ENCODE measurements at places on chromosomes 2 and 18. TPM values are rescaled to one million over a fixed set of nuclear protein-coding genes. Genes with fewer than 3 reads are reported as not detected.
A peak's percentile ranks its signal among the peaks of the same experiment; 100 is the strongest.

The UGT1A8 gene
- total RNA-seq: not detected

GRCh38 chr2:100105678-100106054 is 36.7 kb downstream of the AFF3 start:
- H3K4me3 ChIP-seq: no peak overlapping the region
- no peak overlapping the region for H3K27ac ChIP-seq
- no peaks in the 10 kb centered on the region for H3K36me3 ChIP-seq
- no peak for DNase-seq
- no peaks in the 10 kb centered on the region for H3K27me3 ChIP-seq
- H3K4me1 ChIP-seq: peaks cover 5% of the 10 kb centered on the region

DNA sequence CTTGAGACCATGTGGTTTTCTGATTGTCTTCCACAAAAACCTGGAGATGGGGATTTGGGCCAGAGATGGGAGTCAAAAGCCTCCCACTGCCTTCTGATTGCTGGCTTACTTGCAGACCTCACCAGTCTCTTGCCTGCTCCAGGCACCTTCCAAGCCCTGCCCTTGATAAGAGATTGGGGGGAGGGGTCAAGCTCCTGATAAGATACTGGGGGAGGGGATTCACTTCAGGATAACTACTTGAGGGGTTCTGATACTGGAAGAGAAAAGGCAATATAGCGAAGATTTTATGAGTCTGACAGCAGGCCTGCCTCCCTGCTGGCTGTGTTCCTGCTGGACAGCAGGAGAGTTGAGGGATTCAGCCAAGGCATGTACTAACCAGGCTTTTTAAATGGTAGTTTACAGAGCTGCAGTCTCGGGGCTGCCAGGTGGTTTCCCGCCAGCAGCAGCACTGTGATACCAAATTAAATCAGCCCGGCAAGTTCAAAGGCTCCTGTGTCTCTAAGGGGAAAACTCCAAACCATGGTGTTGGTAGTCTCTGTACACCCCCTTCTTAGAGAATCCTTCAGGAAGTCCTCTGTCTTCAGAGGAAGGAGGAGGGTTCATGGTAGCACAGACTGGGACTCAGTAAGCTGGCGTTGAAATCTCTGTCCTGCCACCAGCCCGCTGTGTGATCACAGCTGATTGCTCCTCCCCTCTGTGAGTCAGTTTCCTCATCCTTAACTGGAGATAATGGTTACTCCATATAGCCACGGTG is 58.3 kb downstream of the FBXO36 start:
- no peak overlapping the region for H3K27ac ChIP-seq
- H3K4me3 ChIP-seq: no peak overlapping the region
- H3K36me3 ChIP-seq: no peaks in the 10 kb centered on the region
- DNase-seq: peak; percentile 66
- peaks cover 9% of the 10 kb centered on the region for H3K4me1 ChIP-seq
- H3K27me3 ChIP-seq: no peaks in the 10 kb centered on the region

DNA sequence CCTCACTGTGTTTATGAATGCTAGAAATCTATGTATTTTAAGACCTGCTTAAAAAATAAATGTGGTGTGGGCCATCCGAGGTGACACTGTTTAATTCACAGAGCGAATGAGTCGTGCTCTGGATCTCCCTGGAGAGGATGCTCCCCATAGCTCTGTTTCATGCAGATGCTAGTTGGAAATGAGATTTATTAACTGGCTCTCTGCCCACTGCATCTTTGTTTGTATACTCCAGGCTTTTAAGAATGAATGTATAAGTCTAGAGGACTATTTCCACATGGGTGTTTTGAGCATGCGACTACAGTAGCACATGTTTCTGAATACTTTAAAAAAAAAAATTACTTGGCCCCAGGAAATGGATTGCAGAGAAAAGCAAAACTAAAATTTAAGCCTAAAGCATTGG is 3.9 kb downstream of the MAPRE2 start:
- no peaks in the 10 kb centered on the region for H3K36me3 ChIP-seq
- H3K4me3 ChIP-seq: no peak overlapping the region

GRCh38 chr18:4208366-4208765 is 246.7 kb downstream of the DLGAP1 start:
- DNase-seq: no peak
- H3K4me1 ChIP-seq: no peaks in the 10 kb centered on the region
- no peak overlapping the region for H3K4me3 ChIP-seq
- H3K27ac ChIP-seq: no peak overlapping the region

GRCh38 chr18:2960983-2961696 is 51.8 kb downstream of the LPIN2 start:
- peak overlapping the region; percentile 43 for H3K27ac ChIP-seq
- peaks cover 13% of the 10 kb centered on the region for H3K4me1 ChIP-seq
- no peak for DNase-seq
- no peaks in the 10 kb centered on the region for H3K36me3 ChIP-seq

The B3GNT7 gene
- total RNA-seq: 22.1 TPM

DNA sequence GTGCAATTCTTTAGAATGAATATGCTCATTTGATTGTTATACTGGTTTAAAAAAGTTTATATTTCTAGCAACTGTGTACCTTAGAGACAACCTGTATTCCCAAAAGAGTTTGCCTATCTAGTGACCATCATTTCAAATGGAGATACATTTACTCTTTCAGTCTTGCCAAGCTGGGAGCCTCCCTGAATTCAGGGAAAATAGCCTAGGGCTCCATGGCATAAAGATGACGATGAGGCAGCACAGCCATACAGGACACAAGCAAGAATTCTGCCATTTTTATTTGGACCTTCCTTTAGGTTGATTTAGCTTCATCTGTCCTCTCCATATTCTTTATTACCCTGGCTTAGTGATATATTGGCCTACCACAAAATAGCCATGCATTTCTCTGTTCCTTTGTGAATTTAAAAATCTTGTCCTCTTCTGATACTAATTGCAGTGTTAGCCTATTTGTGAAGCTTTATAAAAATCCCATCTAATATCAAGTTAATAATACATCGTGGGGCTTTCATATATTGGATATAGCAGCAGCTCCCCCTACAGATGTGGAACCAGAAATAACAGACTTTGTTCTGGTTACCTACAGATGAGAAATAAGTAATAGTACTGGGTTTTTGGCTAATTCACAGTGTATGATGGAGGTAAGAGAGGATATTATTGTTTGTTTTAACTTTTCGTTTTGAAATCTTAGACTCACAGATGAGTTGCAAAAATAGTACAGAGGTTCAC is 1661.9 kb upstream of the PIK3C3 start:
- H3K4me1 ChIP-seq: no peaks in the 10 kb centered on the region
- H3K27ac ChIP-seq: no peak overlapping the region
- no peak for DNase-seq
- H3K4me3 ChIP-seq: no peak overlapping the region
- no peaks in the 10 kb centered on the region for H3K27me3 ChIP-seq

DNA sequence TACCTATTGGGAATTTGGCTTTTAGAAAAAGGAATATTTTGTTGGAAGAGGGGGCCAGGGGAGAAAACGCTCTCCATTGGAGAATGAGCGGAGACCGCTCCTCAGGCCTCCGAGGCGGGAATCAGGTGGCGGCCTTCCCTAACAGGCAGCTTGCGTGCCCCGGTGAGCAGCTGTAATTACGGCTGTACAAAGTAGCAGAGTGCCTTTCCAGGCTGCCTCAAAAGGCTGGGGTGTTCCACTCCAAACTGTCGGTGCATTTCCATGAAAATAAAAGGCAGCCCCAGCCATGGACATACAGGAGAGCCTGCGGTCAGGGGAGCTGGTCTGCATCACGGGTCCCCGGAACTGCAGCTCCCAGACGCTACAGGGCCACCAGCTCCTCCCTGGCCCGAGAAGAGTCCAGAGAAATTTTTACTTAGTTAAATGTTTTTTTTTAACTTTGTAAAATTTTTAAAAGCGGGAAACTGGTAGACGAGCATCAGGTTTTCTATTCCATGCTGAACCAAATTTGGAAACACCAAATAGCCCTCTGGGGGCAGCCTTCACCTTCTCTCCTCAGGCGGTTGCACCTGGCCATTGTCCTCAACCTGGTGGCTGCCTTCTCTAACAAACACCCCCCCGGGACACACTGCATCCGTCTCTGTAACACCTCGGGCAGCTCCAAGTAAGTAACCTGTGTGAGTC is 209.3 kb upstream of the SALL3 start:
- H3K36me3 ChIP-seq: no peaks in the 10 kb centered on the region
- H3K4me3 ChIP-seq: no peak overlapping the region
- H3K4me1 ChIP-seq: peaks cover 19% of the 10 kb centered on the region

- DNase-seq: no peak
- H3K27me3 ChIP-seq: no peaks in the 10 kb centered on the region
- H3K4me1 ChIP-seq: no peaks in the 10 kb centered on the region
- H3K4me3 ChIP-seq: no peak overlapping the region
- no peaks in the 10 kb centered on the region for H3K36me3 ChIP-seq
Measured at GRCh38 chr2:49262801-49263560, 108.7 kb upstream of the FSHR start.

The HOXD13 gene
- total RNA-seq: not detected

DNA sequence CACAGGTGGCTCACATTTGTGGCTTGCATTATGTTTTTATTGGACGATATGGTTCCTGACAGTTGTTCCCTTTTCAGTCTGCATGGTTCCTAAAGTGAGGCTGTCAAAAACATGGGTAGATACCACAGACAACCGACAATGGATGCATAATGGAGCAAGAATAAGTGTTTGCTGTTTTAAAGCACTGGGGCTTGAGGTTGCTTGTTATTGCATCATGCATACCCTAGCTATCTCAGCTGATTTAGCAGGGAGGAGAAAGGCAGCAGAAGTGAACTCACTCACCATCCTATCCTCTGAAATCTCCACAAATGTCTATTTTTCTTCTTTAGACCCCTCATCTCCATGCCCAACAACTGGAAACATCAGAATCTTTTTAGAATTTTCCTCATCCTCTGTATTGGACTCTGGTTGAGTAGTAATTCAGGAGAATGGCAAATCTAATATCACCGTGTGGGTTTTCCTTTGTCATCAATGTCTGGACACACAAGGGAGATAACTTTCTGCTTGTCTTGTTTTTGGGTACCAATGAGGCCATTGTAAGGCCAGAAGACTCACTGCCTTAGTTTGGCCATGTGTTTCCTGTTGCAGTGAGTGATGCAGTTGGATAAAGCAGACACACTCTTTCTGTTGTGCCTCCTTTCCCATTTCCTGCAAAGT is 46.7 kb downstream of the FBXO48 start:
- no peak overlapping the region for H3K27ac ChIP-seq
- no peak overlapping the region for H3K4me3 ChIP-seq
- no peaks in the 10 kb centered on the region for H3K36me3 ChIP-seq
- H3K27me3 ChIP-seq: no peaks in the 10 kb centered on the region
- no peaks in the 10 kb centered on the region for H3K4me1 ChIP-seq

The CFC1 gene
- total RNA-seq: 24.7 TPM

DNA sequence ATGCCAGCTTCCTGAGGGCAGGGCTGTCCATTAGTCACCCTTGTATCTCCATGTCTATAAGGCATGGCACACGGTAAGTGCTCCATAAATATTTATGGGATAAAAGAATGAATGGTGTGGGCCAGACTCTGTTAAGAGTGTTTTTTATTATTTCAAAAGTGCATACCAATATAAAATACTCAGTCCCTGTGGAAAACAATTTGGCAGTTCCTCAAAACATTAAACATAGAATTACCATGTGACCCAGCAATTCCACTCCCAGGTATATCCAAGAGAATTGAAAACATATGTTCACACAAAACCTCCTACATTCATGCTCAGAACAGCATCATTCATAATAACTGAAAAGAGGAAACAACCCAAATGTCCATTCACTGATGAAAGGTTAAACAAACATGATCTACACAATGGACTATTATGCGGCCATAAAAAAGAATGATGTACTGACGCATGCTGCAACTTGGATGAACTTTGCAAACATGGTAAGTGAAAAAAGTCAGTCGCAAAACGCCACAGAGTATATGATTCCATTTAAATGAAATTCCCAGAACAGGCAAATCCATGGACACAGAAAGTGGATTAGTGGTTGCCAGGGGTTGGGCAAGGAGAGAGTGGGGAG is 69.1 kb upstream of the TCF7L1 start:
- H3K36me3 ChIP-seq: no peaks in the 10 kb centered on the region
- peaks cover 9% of the 10 kb centered on the region for H3K4me1 ChIP-seq
- no peak for DNase-seq
- no peak overlapping the region for H3K27ac ChIP-seq
- H3K27me3 ChIP-seq: no peaks in the 10 kb centered on the region

DNA sequence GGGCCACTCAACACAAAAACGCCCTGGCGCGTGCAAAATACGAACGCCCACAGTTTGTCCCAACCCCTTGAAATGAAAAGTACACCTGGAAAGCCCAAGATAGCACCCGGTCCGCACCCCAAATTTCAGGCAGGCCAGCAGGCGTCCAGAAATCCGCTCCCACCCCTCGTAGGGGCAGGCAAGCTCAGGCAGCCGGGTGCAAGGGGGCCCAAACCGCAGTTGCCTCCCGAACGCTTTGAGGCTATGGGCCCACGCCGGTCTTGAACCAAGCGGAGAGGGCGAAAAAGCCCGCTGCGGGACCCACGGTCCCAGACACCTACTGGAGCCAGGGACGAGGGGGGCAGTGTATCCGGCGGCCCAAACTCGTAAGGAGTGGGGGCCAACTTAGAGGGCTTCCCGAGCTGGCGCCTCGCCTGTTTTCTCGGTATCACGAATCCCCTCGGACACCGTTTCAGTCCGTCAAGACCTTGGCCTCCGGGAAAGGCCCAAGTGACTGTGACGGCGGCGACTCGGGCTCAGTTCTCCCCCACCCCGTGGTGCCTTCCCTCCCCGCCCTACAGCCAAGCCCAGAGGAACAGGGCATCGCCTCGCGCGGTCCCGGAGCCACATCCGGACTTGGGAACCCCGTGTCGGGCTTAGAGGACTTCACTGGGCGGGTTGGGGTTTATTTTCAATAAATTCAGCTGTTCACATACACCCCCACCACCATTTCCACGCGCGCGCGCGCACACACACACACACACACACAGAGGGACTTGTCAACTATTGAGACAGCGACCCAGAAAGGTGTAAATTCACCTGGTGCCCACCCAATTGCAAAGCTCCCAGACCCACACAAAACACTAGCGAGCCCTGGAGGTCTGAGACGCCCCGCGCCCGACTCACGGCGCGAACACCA is 6.2 kb upstream of the SATB2 start:
- no peak for DNase-seq
- no peak overlapping the region for H3K27ac ChIP-seq
- no peaks in the 10 kb centered on the region for H3K36me3 ChIP-seq

DNA sequence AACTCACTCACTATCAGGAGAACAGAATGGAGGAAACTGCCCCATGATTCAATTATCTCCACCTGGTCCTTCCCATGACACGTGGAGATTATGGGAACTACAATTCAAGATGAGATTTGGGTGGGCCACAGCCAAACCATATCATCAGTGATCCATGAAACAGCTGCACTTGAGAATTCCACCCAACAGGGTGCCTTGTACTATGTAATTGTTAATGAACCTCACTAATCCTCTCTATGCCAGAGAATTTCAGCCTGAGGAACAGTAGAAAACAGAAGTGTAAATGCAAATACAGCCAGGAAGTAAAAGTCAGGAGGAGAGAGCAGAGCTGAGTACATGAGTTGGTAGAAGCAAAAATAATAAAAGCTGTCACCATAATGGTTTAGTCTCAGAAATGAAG is 261.4 kb downstream of the EPHA4 start:
- no peak for DNase-seq
- no peaks in the 10 kb centered on the region for H3K27me3 ChIP-seq
- no peak overlapping the region for H3K27ac ChIP-seq
- H3K36me3 ChIP-seq: no peaks in the 10 kb centered on the region
- H3K4me3 ChIP-seq: no peak overlapping the region

GRCh38 chr2:235493402-235493774 is 455 bp upstream of the AGAP1 start:
- peak overlapping the region; percentile 57 for H3K27ac ChIP-seq
- H3K4me3 ChIP-seq: no peak overlapping the region
- DNase-seq: no peak
- H3K4me1 ChIP-seq: peaks cover 31% of the 10 kb centered on the region
- H3K27me3 ChIP-seq: no peaks in the 10 kb centered on the region
- H3K36me3 ChIP-seq: no peaks in the 10 kb centered on the region

- no peak for DNase-seq
- H3K4me1 ChIP-seq: no peaks in the 10 kb centered on the region
- H3K27me3 ChIP-seq: no peaks in the 10 kb centered on the region
- H3K36me3 ChIP-seq: no peaks in the 10 kb centered on the region
- H3K27ac ChIP-seq: no peak overlapping the region
Measured at GRCh38 chr18:5771343-5771742, 124.0 kb downstream of the TMEM200C start.
